Caco-2 (cell line): ENCODE measurements at places on chromosomes 16 and 17.

DNA sequence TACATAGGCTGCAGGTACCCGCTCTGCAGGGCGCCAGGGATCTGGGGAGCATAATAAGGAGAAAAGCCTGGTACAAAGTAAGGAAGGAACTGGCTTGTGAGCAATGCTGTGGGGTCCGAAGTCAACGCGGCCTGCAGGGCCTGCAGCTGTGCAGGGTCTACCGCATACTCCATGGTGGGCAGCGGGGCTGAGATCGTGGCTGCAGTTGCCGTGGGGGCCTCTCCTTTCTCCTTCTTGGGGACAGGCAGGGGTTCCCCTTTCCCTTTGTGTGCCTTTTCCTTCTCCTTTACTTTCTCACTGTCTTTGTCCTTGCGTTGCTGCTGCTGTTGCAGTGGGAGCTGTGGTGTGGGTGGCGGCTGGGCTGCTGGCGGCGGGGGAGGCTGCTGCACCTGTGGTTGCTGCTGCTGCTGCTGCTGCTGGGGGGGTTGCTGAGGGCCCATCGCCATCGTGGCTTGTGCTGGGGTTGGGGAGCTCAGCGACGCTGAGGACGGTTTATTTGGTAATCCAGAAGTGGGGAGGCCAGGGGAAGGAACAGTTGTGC is 259.6 kb downstream of the ZFHX3 start:
- DNase-seq: no peak

GRCh38 chr17:28033972-28034714 is 8.3 kb upstream of the NLK start:
- no peak for DNase-seq

DNA sequence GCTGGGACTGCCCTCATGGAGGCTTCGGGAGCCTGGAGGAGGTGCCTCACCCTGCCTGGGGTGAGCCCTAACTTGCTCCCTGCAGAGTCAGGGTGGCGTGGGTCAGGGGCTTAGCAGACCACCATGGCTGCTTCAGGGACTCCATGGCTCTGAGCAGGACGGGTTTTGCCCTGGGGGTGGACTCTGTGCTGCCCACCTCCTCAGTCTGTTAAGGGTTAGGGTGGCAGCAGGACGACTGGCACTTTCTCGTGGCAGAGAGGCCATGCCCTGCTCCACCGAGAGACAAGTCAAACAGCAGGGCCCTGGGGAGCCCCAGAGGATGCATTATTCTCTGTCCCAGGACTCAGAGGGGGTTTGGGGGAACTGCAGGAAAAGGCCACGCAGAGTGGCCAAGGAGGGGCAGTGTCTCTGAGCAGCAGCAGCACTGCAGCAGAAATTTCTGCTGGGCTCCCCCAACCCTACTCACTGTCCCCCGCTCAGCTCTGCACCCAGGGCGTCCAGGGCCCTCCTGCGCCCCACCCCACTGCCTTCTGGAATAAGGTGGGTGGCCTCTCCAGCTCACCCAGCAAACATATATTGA is 1.8 kb upstream of the PRSS22 start:
- DNase-seq: no peak

DNA sequence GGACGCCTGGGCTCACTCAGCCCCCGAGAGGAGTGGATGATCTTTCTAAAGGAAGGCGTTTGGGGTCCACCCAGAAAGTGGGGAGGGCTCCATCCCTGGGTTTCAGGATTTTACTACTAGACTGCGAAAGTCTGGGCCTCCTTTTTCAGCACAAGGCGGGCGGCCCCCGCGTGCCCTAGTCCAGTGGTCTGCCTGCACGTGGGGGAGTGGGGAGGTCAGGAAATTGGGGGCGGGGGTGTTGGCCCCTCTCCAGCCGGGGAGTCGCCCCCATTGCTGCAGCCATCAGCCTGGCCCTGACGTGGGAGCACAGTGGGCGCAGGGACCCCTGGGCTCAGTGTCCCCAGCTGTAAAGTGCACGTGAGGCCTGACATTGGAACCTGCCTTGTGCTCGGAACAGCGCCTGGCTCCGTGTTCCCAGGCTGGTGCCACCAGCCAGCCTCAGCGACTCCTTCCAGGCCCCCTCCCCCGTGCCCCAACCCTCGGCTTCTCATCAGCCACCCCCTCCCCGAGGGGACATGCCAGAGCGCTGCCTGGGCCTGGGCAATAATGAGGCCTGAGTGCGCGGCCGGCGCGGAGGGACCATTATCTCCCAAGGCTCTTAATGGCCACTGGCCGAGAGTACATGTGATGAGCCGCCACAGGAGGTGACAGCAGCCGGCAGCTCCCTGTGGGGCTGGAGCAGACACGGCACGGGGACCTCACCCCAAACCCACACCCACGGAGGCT is 2.4 kb upstream of the C1QTNF8 start:
- no peak for DNase-seq

GRCh38 chr16:53971616-53972015 is 267.7 kb downstream of the FTO start:
- no peak for DNase-seq
